ENCODE measurements at places on chromosomes 16 and 17.

GRCh38 chr17:19470530-19471261 is 59.7 kb downstream of the RNF112 start:
- DNase-seq: no peak

DNA sequence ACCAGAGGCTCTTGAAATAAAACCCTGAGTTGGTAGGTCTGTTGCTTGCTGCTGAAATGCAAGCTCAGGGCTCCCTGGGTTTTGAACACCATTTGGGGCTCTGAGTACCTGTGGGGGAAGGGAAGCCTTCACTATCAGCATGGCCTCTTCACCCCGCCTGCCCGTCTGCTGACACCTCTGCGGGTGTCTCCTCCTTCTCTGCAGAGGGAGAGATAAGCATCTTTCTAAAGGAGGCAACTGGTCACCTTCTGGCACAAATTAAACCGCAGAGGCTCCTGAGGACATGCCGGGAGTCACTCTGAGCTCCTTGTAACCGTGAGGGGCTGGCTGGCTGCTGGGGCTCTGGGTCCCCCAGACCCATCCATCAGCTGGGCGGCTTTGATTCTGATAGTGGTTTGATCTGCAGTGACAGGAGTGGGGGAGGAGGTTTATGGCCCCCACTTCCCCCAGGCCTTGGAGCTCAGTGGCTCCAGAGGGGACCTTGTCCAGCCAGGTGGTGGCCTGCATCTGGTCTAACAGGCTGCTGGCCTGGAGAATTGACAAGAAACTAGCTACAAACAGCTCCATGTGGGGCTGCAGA is 123.5 kb downstream of the IRF8 start:
- no peak for DNase-seq

DNA sequence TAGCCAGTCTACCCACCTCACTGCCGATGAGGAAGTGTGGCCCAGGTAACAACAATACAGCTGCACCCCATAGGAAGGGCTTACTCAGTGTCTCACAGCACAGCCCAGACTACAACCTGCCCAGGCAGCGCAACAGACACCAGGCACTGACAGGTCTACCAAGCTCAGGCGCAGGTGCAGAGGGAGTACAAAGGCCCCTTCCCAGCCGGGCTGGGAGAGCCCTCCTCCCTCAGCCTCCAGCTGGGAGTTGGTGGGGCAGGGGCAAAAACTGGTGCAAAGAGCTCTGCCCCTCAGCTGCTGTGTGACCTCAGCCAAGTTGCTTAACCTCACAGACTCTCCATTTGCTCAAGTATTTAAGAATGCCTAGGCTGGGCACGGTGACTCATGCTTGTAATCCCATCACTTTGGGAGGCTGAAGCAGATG is 112.6 kb upstream of the LHX1 start:
- no peak for DNase-seq

GRCh38 chr16:46796764-46797269 is 34.2 kb downstream of the C16orf87 start:
- no peak for DNase-seq

DNA sequence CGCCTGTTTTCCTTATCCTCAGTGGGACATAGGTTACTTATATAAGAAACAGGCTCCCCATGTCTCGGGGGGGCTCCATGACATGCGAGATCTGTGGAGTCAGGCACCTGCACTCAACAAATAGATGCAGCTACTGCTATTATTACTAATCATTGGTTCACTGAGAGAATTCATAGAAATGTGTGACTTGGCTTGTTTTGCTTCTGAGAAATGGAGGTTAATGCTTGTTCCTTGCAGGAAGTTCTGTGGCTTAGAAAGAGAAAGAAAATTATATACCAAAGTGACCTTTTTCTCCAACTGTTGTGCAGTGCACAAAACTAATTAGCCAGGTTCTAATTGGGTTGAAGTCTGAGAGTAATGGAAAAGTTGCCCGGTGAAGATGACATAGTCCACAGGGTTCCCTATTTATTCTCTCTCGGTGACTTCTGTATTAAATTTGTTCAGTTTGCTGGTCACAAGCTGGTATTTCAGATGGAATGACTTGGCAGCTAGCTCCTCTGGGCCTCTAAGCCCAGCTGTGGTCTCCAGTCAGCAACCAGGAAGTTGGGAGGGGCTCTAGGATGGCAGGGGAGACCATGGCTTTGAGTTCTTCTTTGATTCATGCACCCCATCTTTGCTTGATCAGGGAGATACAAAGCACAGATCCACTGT is 17.6 kb upstream of the MAF start:
- DNase-seq: no peak

DNA sequence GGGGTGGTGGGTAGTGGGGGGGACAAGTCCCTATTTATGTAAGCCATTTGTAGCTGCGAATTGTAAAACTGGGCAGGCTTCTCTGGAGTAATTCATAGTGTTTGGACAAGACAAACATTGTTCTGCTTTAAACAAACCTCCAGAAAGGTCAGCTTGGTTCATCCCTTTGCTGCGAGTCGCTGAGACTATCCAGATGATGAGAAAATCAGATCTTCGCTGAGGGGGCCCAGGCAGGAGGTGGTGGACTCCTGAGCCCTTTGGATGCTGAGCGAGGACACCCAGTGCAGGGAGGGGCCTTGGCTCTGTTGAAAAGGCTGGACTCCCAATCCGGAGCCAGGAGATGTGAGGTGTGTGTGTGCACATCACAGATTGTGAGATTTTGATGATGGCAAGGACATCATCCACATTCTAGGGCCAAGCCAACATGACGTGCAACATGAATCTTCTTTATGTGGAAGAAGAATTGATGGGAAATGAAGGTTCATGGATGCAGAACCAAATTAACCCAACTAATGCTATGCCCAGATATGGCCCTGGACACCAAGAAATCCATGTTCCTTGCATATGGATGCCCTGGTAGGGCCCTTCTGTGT is 15.0 kb upstream of the NTN1 start:
- no peak for DNase-seq

GRCh38 chr17:21495281-21495680 is 119.1 kb downstream of the KCNJ12 start:
- no peak for DNase-seq

DNA sequence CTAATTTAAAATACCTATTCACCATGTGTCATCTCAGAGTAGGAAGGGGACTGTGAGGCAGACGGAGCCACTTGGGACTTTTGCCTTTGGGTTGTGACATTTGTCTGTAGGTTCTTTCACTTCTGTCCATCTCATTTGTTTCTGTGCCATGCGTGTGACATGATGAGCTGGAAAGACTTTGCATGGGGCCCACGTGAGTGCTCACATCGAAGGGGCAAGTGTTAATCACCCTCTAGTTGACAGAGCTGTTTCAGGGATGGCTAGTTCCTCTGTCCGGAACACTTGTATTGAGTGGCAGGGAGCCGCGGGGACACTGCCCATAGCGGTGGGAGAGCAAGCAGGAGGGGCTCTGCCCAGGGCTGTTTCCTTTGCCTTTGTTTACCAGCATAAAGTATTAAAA is 112.0 kb downstream of the RPTOR start:
- no peak for DNase-seq
